ENCODE measurements at places on chromosomes 5 and 9.

DNA sequence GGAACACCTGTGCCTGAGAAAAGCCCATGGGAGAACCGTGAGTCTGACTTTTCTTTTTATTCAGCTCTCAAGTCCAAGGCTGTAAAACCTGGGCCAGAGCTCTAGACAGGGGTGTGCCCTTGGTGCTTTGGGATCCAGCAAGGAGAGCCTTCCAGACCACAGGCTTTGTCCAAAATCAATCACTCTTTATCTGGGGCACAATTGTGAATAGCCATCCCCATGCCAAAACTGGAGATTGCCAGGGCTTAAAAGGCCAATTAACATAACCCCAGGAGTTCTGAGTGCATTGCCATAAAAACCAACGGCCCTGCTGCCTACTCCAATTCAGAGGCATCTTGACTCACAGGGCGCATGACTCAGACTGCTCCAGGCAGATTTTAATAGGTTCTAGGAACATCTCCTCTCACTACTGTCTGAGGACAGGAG is 391.8 kb downstream of the ARHGEF28 start:
- DNase-seq = no peak

DNA sequence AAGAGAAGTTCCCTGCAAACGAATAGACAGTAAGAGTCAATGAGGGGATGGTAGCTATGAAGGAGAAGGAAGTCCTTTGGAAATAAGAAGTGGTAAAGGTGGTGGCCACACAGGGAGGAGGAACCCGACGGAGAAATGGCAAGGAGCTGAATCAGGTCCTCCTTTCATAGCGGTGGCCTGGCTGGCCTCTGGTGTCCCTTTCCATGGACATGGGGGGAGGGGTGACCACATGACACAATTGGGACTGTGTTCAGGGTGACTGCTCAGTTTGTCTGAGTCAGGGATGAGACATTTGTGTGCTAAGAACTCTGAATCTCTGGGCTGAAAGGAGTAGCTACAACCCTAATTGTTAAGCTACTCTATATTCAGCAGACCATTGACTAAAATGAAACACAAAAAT is 28.7 kb upstream of the TIMD4 start:
- no peak for DNase-seq

GRCh38 chr5:87300744-87301143 is 33.1 kb downstream of the RASA1 start:
- peak; percentile 24 for DNase-seq

DNA sequence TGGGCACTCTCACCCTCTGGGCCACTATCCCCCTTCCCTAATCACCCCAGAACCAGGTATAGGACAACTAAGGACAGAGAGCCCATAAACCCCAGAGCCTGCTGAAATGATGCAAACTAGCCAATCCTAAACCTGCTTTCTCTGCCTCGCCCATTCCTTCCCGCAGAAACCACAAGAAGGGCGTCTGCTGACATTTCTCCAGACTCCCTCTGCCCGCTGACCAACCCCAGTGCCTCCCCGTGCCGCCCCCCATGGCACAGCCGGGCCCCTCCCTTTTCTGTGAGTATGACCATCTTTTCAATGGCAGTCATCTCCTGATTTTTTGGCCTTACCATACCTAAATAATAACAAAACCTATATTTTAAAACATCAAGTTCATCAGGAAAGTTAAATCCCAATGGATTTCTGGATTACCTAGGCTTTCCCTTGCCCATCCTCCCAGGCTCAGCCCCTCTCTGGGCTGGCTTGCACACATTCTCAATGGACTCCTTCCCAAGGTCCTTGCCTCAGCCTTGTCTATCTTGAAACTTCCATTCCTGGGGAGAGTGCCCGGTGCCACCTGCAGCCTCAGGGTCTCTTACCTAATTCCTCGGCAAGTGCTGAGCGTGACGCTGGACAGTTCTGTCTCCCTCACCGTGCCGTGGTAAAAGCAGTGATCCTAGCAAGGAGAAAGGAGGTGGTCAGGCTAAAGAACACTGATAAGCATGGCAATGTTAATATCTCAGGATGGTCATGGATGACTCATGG is 45.2 kb downstream of the ADAM19 start:
- no peak for DNase-seq

DNA sequence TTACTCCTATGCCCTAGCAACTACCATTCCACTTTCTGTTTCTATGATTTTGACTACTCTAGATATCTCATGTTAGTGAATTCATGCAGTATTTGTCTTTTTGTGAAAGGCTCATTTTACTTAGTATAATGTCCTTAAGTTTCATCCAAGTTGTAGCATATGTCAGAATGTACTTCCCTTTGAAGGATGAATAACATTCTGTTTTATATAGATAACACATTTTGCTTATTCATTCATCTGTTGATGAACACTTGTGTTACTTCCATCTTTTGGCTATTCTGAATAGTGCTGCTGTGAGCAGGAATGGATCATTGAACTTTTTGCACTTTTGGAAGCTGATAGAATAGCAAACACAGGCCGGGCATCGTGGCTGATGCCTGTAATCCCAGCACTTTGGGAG is 140.2 kb upstream of the MYO10 start:
- DNase-seq = no peak

DNA sequence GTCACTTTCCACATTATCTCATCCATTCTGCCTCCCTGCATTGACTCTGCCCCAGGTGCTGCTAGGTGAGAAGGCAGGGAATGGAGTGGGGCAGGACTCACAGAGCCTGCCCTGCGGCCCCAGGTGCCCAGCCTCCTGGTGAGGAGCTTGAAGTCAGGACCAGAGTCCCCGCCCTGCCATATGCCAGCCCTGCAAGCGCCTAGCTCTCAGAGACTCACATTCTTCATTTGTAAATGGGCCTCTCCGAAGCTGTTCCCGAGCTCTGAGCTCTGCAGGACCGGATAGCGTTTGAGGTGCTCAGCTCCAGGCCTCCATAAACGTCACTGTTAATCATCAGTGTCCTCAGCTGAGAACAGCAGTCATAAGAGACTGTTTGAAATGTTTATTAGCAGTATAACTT is 75.1 kb upstream of the STXBP1 start:
- DNase-seq = no peak
